ENCODE measurements at places on chromosomes 6 and 20.
A peak's percentile ranks its signal among the peaks of the same experiment; 100 is the strongest.

DNA sequence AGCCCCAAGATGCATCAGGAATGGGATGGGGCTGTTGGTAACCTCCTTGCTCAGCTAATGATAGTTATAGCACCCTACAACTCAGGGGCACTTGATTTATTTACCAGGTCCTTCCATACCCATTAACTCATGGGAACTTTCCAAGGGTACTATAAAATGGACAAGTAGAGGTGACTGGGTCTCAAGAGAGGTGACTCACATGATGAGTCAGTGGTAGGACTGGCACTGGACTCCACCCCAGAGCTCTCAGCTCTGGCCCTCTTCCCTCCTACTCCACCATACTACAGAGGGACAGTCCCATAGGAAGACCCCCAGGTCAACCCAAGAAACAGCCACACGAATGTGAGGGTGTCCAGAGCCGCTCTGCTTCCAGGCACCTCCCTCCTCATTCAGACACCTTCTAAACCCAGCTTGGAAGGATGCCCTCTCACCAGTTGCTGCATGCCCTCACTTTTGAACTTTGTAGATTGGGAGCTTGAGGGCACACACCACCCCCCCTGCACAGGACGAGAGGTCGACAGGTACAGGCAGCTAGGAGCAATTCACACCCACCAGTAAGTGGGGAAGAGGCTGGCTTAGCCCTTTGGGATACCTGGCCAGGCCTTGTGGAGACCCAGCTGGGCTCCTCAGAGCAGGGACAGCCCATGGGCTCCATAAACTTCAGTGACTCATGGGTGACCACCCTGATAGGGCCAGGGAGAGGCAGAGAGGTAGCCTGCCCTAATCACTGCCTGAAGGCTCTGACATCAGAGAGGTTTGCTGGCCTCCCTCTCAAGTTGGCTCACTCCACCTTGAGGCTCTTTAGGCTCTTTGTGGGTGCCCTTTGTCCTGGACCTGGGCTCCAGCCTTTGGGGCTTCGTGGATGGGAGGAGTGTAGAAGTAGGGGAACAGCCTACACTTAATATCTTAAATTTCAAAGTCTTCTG, 81.6 kb upstream of the MLN start:
- no peak for DNase-seq

DNA sequence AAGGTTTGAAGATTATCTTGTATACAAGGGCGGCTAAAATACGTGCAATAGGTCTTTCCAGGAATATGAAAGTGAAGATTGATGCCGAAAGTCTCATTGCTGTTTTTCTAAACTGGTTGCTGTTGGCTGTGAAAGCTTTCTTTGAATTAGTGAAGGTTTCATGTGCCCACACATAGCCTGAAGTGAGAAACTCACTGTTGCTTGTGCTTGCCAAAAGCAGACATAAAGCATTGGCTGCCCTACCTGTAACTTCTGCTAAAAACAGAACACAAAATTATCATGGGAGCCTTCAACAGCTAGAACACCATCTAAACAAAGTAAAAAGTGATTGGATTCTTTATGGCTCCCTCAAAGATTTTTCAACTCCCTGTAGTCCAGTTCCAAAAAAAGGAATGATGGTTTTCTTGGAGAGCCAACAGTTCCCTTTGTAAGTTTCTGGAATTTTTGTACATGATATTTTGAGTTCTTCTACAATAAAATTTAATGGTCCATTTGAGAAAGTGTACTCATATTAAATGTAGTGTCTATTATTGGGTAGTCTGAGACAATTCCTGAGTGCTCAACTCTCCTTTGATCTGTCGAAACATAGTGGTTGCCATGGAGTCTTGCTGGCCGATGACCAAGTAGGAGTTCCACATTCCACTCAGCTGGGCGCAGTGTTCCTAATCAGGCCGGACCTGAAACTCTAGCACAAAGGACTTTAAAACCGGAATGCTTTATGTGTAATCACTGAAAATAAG, 68.5 kb downstream of the PLEKHG1 start:
- no peak for DNase-seq

DNA sequence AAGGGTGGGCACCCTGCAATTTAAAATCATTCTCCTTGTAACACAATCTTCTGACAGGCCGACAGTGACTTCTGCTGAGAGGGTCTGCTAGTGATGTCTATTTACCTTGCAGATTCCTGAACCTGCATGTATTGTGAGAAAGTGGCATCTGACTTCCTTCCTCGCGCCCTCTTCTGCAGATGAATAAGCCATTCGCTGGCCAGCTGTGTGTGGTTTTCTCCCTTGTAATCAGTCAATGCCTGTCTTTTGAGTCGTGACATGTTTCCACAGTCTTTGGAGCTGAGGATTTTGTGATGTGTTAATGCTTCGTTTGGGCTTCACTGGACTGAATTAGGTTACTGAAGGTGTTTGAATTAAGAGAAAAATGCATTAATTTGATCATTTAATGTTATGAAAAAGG, 125.3 kb downstream of the GRM1 start:
- DNase-seq = no peak

DNA sequence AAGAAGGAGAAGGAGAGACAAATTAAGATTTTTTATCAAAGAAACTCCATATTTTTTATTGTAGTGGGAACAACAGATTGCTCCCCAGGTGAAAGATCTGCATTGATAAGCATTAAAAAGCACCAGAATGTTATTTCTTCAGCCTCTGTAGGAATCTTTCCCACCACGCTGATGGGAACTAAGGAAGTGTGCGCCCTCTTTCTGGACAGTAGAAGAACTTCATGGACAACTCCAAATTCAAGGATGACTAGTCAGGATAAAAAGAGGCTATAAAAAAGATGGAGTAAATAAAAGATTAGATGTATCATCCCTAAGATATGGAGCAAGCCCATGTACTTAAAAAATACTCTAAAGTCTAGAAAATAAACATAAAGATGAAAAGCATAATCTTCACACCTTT, 45.8 kb upstream of the PAK5 start:
- DNase-seq = no peak

- DNase-seq = peak; percentile 5
These were observed 82.1 kb downstream of the GCNT2 start for GRCh38 chr6:10603219-10603618.

GRCh38 chr6:168972128-168972527, 281.5 kb downstream of the THBS2 start:
- no peak for DNase-seq

- no peak for DNase-seq
These were observed 12.9 kb upstream of the PRND start for GRCh38 chr20:4708856-4709255.

DNA sequence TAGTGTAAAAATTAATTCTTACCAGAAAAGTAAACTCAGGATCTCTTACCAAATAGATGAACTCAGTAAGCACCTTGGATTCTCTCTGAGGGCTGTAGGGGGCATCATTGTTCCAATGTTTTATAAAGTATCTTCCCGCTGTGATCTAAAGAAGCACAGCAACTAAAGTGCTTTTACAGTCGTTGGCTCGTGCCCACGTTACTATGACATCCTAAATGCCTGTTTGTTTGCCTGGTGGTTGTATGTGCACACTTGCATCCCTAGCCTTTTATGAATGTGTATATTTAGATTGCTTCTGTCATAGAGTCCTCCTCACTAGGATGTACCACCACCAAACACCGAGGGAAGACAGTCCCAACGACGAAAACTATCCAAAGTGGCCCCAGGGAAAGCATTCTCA, 34.5 kb downstream of the SLX4IP start:
- no peak for DNase-seq

- DNase-seq = no peak
These were observed 139.6 kb downstream of the MAP3K4 start for GRCh38 chr6:161130967-161131766.

- DNase-seq = no peak
These were observed 203.4 kb upstream of the STXBP5 start for GRCh38 chr6:147000545-147001488.

DNA sequence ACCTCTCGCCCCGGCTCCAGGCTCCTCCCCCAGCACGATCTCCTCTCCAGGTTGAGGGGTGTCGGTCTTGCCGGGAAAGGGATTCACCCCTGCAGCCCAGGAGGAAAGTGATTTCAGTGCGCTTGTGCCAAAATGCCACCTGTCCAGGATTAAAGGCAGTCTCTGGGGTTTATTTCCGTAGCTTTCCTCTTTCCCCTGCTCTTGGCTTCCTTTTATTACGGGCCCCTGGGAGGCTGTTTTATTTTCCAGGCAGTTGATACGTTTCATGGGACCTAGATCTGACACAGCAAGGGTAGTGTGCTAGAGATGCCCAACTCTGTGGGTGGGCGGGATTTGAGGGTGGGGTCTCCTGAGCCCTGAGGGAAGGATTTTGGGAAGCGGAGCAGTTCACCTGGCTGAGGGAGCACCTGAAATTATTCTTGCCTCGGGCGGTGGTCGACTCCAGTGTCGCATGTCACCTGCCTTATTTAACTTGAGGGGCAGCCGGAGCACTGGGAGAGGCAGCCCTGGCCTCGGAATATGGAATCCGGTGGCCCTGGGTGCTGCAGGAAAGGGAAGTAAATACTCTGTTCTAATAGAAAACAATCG, 9.5 kb upstream of the NKX2-2 start:
- DNase-seq = no peak

Data from T-cell (primary cell).